ENCODE measurements at places on chromosomes 6 and 20.

DNA sequence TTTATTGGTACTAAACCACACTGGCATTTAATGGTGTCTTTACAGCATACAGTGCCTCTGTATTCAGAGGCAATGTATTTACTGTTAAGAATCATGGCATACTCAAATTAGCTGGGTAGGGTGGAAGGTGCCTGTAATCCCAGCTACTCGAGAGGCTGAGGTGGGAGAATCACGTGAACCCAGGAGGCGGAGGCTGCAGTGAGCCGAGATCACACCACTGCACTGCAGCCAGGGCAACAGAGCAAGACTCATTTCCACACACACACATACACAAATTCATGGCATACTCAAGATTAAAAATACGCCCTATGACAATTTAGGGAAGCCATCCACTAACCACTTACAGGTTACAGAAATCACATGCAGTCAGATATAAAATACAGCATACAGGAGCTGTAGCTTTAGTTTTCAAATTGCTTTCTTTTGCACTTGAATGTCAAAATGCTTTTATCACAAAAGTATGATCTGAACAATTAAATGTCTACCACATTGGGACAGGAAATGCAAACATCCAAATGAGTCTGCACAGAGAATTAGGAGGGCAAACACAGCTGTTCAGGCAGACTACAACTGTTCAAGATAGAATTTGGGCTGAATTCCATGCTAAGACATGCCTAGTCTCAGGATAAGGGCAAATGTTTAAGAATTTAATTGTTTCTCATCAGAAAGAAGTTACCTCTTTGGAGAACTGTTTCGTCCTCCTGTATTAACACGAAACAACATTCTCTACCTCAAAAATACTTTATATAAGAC lies 36.4 kb downstream of the CSNK2A1 start:
- no peak for DNase-seq

DNA sequence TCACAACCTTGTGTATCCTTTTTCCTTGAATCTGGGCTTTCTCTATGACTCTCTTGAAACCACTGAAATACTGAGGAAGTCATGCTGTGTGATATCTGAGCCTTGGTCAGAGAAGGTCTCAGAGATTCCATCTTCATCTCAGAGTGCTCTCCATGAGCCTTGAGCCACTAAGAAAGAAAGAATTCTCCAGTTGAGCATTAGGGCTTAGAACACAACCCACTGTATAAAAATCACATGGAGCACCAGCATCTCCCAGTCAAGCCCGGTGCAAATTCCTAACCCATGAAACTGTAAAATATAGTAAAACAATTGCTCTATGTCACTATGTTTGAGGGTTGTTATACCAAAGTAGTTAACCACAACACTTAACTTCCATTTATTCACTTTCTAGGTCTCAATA lies 181.4 kb downstream of the MOXD1 start:
- no peak for DNase-seq

DNA sequence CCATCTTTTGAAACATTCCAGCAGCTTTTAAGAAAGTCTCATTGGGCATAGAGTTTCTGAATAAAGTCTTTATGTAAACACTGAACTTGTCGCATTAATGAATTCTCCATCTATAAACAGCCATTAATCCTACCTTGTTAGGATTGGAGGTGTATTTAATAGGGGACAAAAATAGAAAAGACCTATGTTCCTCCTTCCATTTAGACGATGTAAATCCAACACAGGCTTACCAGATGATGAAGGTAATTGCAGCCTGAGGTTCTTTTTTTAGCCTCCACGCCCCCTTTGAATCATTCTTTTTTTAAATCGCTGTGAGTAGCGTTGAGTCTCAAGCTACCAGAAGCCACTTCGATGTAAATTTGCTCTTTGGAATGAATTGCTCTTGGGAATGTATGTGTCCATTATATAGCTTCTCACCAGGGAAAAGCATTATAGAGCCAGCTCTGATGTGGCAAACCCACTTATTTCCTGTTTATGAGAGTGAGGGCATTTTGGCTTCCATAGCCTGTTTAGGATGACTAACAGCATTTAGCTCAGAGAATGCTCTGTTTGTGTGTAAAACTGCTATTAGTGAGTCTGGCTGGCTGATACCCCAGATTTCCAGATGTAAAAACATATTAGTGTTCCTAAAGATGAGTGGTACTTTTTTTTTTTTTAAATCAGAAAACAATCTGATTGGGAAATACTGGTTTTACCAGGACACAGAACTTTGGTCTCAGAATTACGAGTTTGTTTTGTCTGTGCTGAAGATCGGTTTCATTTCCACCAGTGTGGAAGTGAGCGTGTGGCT lies 74.9 kb upstream of the CLDN20 start:
- no peak for DNase-seq

DNA sequence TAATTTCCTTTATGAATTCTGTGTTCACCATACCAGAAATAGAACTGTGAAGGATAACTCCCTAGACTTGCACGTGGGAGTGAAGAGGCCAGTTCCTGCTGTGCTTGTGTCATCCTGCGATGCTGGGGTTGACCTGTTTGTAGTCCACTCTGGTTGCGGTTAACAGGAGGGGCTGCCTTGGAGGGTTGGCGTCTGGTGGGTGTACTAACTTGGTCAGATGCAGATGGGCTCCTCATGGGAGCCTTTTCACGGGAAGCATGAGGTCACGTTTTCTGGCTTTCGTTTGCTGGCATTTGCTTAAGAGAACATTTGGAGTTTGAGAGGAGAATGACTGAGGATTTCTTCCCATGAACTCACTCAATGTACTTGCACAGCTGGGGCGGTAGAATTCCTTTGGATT lies 41.2 kb downstream of the IGF2R start:
- no peak for DNase-seq

DNA sequence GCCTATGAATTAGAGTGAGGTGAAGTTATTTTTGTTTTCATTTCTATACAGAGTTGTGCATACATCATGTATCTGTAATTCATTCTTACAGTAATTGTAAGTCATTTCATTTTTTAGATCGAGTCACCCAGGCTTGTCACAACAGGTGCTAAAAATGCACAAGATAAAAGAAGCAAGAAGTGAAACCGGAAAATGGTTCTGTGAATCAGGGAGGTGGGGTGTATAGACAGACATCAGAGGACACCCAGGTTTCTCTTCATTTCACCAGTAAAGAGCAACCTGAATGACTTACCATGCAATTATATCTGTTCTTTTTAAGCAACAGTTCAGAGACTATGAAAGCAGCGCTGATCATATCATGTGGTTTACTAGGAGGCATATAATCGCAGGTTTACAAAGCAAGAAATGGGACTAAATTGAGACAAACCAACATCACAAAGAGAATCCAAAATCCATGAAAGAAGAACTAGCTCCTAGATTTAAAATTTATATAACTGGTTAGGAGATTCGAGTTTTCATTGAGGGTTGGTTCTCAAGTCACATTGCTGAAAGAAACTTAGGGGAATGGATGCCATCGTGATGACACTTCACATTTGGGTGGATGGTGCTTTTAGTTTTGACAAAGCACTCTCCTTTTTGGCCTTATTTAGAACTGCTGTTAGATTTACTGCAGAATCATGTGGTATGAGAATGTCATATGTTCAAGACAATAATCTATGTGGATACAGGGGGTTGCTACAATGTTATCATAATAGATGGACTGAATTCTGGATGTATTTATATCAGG lies 27.9 kb upstream of the TBC1D7 start:
- DNase-seq, result no peak

DNA sequence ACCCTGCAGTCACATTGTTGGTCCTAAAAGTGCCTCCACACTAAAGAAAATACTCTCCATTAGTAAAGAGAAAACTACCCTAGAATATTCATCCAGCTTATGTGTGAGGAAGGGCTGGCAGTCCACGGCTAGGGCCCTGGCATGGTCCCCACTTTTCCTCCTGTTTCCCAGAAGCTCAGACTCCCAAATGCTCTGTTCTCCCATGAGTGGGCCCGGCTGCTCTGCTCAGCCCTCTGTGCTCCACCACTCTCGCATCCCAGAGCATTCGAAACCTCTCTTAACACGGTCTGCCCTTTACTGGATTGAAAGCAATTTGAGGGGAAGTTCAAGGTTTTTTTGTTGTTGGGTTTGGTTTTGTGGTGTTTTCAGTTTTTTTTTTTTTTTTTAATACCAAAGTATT lies 61.8 kb downstream of the APCDD1L start:
- no peak for DNase-seq

GRCh38 chr6:157368359-157369049 lies 12.5 kb upstream of the ZDHHC14 start:
- no peak for DNase-seq

- DNase-seq, result no peak
Measured at GRCh38 chr6:170012037-170012330, 260.6 kb downstream of the ERMARD start.

- DNase-seq, result no peak
Measured at GRCh38 chr6:134938896-134939295, 11.0 kb downstream of the ALDH8A1 start.

GRCh38 chr20:63280371-63280770 lies 7.8 kb downstream of the ARFGAP1 start:
- DNase-seq, result no peak

GRCh38 chr6:35080821-35081425 lies 60.2 kb downstream of the TCP11 start:
- no peak for DNase-seq

- DNase-seq, result no peak
Measured at GRCh38 chr6:42269553-42269952, 51.9 kb upstream of the MRPS10 start.

Data from NCI-H187 (cell line).